ENCODE measurements at places on chromosomes 1 and 21. TPM values are rescaled to one million over a fixed set of nuclear protein-coding genes. Genes with fewer than 3 reads are reported as not detected.

Gene FCRL1
- total RNA-seq = 2.1 TPM

Gene HFM1
- 9.1 TPM for total RNA-seq

GRCh38 chr1:43331688-43332087, 5.9 kb upstream of the MPL start:
- H3K4me1 ChIP-seq = no peaks in the 10 kb centered on the region
- no peak overlapping the region for H3K27ac ChIP-seq
- no peaks in the 10 kb centered on the region for H3K36me3 ChIP-seq

DNA sequence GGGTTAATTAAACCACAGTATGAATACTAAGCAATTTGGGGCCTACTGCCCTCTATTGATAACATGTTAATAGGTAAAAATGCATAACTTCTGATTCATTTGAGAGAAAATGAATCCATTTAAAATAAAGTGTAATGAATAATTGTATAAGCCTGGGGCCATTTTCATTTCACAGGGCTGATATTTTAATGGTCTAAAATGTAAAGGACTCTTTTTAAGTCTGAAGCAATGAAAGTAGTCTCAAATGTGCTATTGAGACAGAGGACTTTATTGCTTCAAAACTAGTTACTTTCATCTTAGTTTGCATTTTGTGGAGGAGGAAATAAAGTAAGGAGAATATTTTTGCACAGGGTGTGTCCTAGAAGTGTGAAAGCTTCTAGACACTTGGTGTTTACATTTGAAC, 155.4 kb downstream of the TLR5 start:
- no peak overlapping the region for H3K4me3 ChIP-seq
- no peak overlapping the region for H3K27ac ChIP-seq
- H3K36me3 ChIP-seq = no peaks in the 10 kb centered on the region
- DNase-seq = no peak

- DNase-seq = peak; percentile 37
- H3K27me3 ChIP-seq = no peaks in the 10 kb centered on the region
- no peaks in the 10 kb centered on the region for H3K36me3 ChIP-seq
- H3K4me3 ChIP-seq = no peak overlapping the region
Measured at GRCh38 chr1:53576381-53576801, 117.2 kb downstream of the DMRTB1 start.

DNA sequence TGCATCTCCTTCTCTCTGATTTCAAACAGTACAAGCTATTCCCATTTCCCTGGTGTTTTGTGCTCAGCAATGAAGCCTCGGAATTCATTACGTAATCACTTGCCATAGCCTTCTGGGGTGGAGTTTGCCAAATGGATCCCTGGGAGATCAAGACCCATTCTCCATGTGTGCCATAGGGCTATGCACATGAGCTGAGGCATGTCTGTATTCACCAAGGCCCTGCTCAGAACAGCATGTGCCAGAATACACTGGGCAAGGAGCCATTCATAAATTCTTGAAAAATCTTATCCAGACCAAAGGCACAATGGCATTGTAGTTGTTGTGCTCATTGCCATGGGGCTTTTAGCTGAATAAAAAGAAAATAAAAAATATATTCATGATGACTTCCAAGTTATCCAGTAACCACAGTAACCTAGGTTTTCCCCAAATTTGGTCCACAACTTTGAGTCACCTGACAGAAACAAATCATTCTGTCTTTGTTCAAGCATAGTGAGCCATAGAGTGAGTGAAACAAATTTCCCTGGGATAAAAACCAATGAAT, 53.0 kb downstream of the CRB1 start:
- DNase-seq = no peak
- H3K27me3 ChIP-seq = no peaks in the 10 kb centered on the region
- no peaks in the 10 kb centered on the region for H3K36me3 ChIP-seq
- no peaks in the 10 kb centered on the region for H3K4me1 ChIP-seq
- H3K4me3 ChIP-seq = no peak overlapping the region
- H3K27ac ChIP-seq = peak overlapping the region; percentile 19

Gene NIT1
- 22.4 TPM for total RNA-seq

GRCh38 chr21:25405984-25406383, 201.3 kb downstream of the MRPL39 start:
- no peak overlapping the region for H3K27ac ChIP-seq
- no peaks in the 10 kb centered on the region for H3K27me3 ChIP-seq
- H3K36me3 ChIP-seq = no peaks in the 10 kb centered on the region
- no peaks in the 10 kb centered on the region for H3K4me1 ChIP-seq

- H3K27me3 ChIP-seq = no peaks in the 10 kb centered on the region
- DNase-seq = no peak
- no peaks in the 10 kb centered on the region for H3K4me1 ChIP-seq
- H3K36me3 ChIP-seq = no peaks in the 10 kb centered on the region
- H3K27ac ChIP-seq = no peak overlapping the region
Measured at GRCh38 chr1:4004635-4005430, 104.8 kb upstream of the C1orf174 start.

DNA sequence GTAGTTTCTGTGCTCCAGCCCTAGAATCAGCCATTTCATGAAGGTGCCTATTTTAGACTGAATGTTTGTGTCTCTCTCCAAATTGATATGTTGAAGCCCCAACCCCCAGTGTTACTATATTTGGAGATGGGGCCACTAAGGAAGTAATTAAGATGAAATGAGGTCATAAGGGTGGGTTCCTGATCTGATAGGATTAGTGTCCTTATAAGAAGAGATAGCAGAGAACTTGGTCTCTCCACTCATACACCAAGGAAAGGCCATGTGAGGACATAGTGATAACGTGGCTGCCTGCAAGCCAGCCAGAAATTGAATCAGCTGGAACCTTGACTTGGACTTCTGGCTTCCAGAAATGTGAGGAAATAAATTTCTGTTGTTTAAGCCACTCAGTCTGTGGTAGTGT, 12.3 kb downstream of the RAVER2 start:
- DNase-seq = no peak
- H3K36me3 ChIP-seq = no peaks in the 10 kb centered on the region
- H3K27ac ChIP-seq = no peak overlapping the region
- no peak overlapping the region for H3K4me3 ChIP-seq

DNA sequence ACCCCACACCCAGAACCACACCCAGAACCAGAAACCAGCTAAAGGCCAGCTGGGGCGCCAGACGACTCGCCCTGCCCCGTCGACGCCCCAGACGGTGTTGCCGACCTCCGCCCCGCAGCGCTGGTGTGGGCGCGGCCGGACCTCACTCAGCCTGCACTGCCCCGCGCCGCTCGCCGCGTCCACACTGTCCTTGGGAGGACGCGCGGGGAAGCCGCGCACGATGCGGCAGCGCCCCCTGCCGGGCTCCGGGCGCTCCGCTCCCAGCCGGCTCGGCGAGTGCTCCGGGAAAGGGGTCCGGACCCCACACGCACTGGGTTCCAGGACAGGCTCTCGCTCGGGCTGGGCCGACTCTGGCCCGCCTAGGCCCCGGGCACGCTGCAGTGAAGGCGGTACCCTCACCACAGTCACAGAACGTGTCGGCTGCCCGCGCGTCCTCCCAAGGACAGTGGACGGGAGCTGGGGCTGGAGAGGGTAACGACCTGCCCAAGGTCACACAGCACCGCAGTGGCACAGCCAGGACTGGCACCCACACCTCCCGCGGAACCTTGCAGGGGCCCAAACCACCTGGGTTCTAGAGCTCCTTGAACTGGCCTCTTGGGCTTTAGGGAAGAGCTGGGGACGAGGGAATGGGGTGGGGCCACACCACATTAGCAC, 90.2 kb downstream of the DMRTA2 start:
- peaks cover 20% of the 10 kb centered on the region for H3K27me3 ChIP-seq
- peaks cover 14% of the 10 kb centered on the region for H3K4me1 ChIP-seq
- H3K36me3 ChIP-seq = no peaks in the 10 kb centered on the region
- H3K4me3 ChIP-seq = peak overlapping the region; percentile 40
- peak; percentile 49 for DNase-seq
- H3K27ac ChIP-seq = no peak overlapping the region

- no peak for DNase-seq
- H3K4me3 ChIP-seq = no peak overlapping the region
- peaks cover 7% of the 10 kb centered on the region for H3K27me3 ChIP-seq
- H3K36me3 ChIP-seq = no peaks in the 10 kb centered on the region
- no peaks in the 10 kb centered on the region for H3K4me1 ChIP-seq
- no peak overlapping the region for H3K27ac ChIP-seq
Measured at GRCh38 chr1:100530880-100531487, 7.0 kb upstream of the GPR88 start.

DNA sequence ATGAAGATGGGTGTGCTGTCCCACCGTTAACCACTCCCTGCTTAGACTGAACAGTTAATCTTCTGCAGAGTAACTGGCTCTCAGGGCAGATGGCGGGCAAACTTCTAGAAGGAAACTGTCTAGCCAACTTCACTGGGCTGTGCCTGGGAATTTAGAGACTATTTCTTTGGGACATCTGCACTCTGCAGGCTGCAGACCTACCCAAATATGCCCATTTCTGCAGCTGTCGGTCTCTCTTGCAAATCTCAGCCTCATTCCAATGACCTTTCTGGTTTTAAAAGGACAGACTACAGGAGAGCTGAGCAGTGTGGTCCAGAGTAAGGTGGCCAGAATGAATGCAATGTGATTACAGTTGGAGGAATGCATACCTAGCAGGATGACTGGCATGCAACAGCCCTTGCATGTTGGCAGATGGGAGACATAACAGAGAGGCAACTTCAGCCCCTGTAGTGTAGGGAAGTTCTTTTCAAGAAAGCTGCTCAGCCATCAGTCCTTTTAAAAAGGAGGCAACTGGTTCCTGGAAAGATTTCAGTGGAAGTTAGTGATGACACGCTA, 26.3 kb upstream of the IL20 start:
- no peaks in the 10 kb centered on the region for H3K27me3 ChIP-seq
- H3K4me1 ChIP-seq = no peaks in the 10 kb centered on the region
- DNase-seq = no peak
- no peak overlapping the region for H3K4me3 ChIP-seq

Gene ADCY10
- total RNA-seq = 0.79 TPM

DNA sequence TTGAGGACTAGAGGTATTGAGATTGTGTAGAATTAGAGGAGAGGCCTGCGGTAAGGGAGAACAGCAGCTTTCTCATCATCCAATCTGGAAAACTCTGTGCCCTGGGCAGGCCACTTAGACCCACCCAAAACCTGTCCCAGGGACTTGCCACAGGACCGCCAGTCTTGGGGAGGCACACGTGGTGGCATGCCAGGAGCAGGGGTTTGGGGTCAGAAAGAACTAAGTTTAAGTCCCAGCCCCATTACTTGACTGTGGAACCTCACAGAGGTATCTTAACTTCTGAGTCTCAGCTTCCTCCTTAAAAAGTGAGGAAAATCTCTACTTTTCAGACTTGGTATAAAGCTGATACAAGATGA, 356.6 kb downstream of the HHAT start:
- no peak overlapping the region for H3K4me3 ChIP-seq
- no peak for DNase-seq
- no peak overlapping the region for H3K27ac ChIP-seq

GRCh38 chr1:231040019-231040799, at the start of gene FAM89A:
TSS of gene FAM89A (minus strand) at chr1:231040254. CDS start at chr1:231040211, 43 bp downstream.
- DNase-seq = no peak
- H3K4me3 ChIP-seq = peak within 1 kb of the TSS; percentile 69
- H3K27me3 ChIP-seq = peaks cover 8% of the 10 kb centered on the region
- peak within 1 kb of the TSS; percentile 71 for H3K27ac ChIP-seq
- peaks cover 28% of the 10 kb centered on the region for H3K4me1 ChIP-seq

DNA sequence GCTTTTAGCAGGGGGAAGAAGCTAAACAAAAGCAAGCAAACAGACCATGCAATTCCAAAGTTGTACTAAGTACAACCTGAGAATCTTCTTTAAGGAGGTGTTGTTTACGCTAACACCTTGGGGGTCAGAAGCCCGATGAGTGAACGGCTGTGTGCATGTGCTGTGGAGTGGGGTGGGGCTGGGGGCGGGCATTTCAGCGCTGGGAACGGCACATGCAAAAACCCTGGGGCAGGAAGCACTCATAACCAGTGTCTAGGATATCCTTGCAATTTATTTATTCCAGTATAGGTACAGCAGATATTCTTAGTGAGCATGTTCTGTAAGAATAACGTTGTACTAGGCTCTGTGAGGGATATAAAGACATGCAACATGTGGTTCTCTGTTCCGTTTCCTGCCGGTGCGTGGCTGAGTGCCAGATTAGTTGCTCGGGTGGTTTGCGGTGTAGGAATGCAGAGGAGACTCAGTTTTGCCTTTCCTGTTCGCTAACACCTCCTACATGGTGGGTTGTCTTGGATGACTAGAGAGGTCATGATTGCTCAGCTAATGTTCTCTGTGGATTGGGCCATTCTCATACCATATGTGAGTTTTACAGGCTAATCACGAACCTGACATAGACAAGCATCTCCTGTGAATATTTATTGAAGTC, 3.7 kb downstream of the FASLG start:
- no peaks in the 10 kb centered on the region for H3K36me3 ChIP-seq
- H3K27ac ChIP-seq = no peak overlapping the region
- no peak overlapping the region for H3K4me3 ChIP-seq
- no peak for DNase-seq

DNA sequence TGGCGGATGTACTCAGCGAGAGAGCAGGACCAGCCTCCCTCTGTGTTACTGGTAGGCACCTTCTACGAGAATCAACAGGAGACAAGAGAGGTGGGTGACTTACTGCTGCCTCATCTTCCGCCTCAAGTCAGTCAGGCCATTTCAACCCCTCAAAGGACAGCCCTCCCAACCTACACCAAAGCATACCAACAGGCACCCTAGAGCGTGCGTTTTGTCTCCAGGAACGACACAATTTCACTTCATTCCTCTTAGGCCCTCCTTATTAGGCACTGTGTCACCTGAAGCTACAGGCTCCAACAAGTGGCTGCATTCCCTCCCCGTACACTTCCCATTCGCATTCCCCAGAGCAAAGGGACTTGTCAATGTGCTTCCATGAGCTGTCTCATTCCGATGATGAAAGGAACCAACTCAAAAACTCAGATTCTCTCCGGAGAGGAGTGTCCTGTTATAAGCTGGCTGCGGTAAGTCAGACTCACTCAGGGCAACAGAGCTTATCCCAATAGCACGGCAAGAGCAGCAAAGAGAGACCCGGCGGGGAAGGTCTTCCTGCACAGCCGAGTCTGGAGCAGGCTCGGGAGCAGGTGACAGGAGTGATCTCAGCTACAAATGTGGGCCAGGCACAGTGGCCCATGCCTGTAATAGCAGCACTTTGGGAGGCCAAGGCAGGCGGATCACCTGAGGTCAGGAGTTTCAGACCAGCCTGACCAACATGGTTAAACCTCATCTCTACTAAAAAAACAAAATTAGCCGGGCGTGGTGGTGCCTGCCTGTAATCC, 120.6 kb upstream of the IFFO2 start:
- no peaks in the 10 kb centered on the region for H3K27me3 ChIP-seq
- H3K27ac ChIP-seq = no peak overlapping the region
- DNase-seq = no peak
- H3K4me3 ChIP-seq = no peak overlapping the region
- H3K36me3 ChIP-seq = peaks cover 89% of the 10 kb centered on the region

DNA sequence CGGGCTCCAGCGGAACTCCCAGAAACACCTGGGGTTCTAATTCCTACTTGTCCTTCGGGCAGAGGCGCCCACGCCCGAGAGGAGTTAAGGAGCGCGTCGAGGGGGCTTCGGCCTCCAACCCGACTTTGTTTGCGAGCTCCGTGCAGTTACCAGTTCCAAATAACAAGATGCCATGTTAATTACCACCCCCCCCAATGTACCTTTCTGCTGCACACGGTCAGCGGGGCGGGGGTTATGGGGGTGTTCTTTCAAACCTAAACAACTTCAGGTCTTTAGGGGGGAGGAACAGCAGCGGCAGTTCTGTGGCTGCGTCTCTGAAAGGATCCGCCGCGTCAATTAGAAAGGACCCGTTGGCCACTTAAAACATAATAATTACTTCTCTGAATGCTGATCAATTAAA, 114.8 kb downstream of the PRDM16 start:
- H3K4me1 ChIP-seq = peaks cover 46% of the 10 kb centered on the region
- DNase-seq = no peak
- H3K27me3 ChIP-seq = peaks cover 5% of the 10 kb centered on the region
- H3K27ac ChIP-seq = no peak overlapping the region

Gene TSPEAR
- 0.66 TPM for total RNA-seq

Gene LCE1D
- total RNA-seq = not detected

Gene NPPA
- 0.61 TPM for total RNA-seq

Gene TRIM46
- total RNA-seq = 6.8 TPM
